ENCODE measurements at places on chromosomes 7 and 10.

DNA sequence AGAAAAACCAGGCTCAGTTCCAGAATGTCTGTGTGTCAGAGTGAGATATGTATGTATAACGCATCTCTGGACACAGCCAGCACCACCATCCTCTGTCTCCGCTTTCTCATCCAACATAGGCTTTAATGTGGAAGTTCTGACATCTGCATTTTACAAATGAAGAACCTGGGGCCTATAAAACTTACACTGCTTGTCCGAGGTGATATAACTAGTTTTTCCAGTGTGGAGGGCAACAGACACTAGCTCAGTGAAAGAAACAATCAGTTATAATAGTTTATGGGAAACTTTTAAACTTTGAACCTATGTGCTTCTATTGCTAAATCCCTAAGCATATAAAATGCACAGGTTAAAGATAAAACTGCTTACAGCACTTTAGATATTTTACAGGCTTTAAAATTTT lies 208.7 kb downstream of the CRPPA start:
- DNase-seq = no peak

GRCh38 chr7:45098983-45099839 lies 10.4 kb upstream of the NACAD start:
- DNase-seq = no peak

DNA sequence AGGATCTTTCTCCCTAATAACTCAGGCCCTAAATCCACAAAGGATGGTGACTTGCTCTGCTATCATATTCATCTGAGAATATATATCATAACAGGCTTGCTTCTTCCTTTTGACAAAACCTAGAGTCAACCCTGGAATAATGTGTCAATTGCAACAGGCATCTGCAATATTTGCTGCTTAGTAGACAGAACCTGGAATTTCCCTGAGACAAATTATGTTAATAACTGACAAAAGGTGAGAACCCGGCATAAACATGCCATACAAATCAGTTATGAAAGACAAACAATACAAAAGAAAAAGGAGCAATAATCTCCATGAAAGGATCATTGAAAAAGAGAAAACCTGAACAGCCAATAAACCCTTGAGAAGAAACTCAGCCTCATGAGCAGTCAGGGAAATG lies 114.5 kb upstream of the CDCA7L start:
- no peak for DNase-seq

GRCh38 chr10:86439544-86439943 lies 72.9 kb upstream of the GRID1 start:
- no peak for DNase-seq

- no peak for DNase-seq
These were observed 652.8 kb upstream of the CELF2 start for GRCh38 chr10:10364902-10365301.

DNA sequence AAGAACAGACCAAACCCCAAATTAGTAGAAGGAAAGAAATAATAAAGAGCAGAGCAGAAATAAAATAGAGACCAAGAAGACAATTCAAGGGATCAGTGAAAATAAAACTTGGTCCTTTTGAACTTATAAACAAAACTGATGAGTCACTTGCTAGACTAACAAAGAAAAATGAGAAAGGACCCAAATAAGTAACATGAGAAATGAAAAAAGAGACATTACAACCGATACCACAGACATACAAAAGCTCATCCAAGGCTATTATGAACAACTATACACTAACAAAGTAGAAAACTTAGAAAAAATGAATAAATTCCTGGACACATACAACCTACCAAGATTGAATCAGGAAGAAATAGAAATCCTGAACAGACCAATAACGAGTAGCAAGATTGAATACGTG lies 414.5 kb downstream of the HTR7 start:
- DNase-seq = no peak

- no peak for DNase-seq
These were observed 297.0 kb upstream of the PITRM1 start for GRCh38 chr10:3469639-3470020.

DNA sequence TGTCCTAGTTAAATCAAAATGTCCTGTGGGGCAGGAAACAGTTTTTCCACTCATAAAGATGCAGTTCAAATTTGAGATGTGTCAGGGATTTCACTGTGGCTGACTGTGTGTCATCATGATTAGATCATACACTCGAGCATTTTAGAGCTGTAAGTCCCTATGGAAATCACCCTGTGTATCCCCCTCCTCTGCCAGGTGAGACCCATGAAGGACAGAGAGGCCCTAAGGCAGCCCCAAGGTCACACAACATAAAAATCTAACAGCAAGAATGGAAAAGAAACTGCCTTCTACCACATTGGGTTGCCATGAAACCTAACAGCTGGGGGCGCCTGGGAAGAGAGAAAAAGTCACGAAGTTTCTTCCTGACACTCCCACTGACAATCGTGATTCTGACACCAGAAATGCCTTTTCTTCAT lies 135.8 kb downstream of the KCNMA1 start:
- DNase-seq = no peak

Data from activated T-helper 1 cell treated with anti-CD3 and anti-CD28 coated beads, Interleukin-2, amount 50 U/mL, for 16 hours (primary cell).